ENCODE measurements at places on chromosomes 11 and 22. TPM values are rescaled to one million over a fixed set of nuclear protein-coding genes. Genes with fewer than 3 reads are reported as not detected.

Gene HTATIP2
- 86.8 TPM for total RNA-seq

Gene C11orf16
- total RNA-seq, result not detected

GRCh38 chr22:23622634-23623033 lies 9.5 kb downstream of the DRICH1 start:
- no peak for DNase-seq

DNA sequence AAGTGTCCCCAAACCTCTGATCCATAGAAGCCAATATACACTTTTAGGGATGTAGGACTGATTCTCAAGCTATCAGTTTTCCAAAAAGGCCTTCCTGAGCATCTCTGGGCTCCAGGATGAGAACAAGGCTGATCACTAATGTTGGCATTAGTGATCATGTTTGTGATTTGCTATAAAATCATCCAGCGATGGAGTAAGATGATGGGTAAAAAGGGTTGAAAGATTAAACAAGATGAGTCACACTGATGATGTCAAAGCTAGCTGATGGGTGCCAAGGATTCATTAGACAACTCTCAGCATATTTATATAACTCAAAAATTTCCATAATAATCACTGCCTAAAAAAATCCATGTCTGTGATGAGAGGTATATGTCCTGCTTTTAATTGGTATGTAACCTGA lies 42.8 kb downstream of the ZNF280B start:
- DNase-seq, result no peak

GRCh38 chr11:129747071-129747470 lies 68.6 kb upstream of the TMEM45B start:
- DNase-seq, result no peak

Gene JAML
- not detected for total RNA-seq

Gene DTX4
- 17.0 TPM for total RNA-seq

GRCh38 chr11:87316491-87316890 lies 278.8 kb downstream of the TMEM135 start:
- no peak for DNase-seq

GRCh38 chr22:39646398-39647063 lies 76.0 kb downstream of the CACNA1I start:
- no peak for DNase-seq

- DNase-seq, result peak; percentile 72
These were observed 27.4 kb upstream of the MALAT1 start for GRCh38 chr11:65471447-65471891.

- DNase-seq, result no peak
These were observed 171.4 kb upstream of the FAT3 start for GRCh38 chr11:92053216-92053615.

DNA sequence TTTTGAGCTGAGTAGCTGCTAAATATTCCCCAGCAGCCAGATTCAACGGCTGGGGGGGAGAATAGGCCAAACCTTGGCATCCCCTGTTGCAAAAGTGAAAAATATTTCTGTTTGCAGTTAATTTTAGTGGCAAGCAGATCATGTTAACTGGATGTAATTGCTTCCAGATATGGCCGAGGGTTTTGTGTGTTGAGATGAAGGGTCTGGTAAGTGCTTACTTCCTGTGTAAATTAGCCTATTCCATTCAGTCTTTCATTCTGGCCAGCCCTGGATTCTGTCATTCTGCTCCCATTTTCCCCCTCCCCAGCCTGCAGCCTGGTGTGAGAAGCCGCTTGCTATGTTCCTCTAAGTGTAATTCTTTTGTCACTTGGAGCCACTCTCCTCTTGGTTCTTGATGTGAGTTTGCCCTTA lies 17.4 kb downstream of the ZBTB16 start:
- no peak for DNase-seq

GRCh38 chr11:15258433-15259165 lies 143.9 kb downstream of the INSC start:
- peak; percentile 94 for DNase-seq

GRCh38 chr11:92436034-92436920 lies 211.7 kb downstream of the FAT3 start:
- DNase-seq, result no peak

DNA sequence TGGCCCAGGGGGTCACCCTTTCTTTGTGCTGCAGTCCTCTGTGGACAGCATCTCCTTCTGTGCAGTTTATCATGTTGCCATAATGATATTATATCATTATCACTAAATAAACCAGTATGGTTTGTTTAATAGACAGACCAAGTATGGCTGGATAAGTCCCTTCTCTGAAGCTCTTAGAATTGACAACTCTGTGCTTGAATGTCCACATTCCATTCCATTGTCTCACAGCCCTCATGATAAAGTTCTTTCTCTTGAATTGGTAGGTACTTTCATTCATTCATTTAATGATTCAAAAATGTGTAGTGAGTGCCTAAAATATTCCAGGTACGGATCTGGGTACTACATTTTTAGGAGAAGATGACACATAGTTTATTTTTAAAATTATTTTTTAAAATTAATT lies 7.8 kb downstream of the RPS6KA4 start:
- DNase-seq, result no peak

Gene LAYN
- 61.1 TPM for total RNA-seq

GRCh38 chr22:20180245-20180630 lies 29.4 kb upstream of the CCDC188 start:
- no peak for DNase-seq

GRCh38 chr11:132048040-132048439 lies 677.6 kb downstream of the NTM start:
- DNase-seq, result no peak

Gene OR51E1
- total RNA-seq, result not detected

DNA sequence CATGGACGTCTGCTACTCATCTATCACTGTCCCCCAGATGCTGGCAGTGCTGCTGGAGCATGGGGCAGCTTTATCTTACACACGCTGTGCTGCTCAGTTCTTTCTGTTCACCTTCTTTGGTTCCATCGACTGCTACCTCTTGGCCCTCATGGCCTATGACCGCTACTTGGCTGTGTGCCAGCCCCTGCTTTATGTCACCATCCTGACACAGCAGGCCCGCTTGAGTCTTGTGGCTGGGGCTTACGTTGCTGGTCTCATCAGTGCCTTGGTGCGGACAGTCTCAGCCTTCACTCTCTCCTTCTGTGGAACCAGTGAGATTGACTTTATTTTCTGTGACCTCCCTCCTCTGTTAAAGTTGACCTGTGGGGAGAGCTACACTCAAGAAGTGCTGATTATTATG lies 9.2 kb upstream of the OR9Q2 start:
- DNase-seq, result no peak

Gene CRYBB3
- total RNA-seq, result not detected

DNA sequence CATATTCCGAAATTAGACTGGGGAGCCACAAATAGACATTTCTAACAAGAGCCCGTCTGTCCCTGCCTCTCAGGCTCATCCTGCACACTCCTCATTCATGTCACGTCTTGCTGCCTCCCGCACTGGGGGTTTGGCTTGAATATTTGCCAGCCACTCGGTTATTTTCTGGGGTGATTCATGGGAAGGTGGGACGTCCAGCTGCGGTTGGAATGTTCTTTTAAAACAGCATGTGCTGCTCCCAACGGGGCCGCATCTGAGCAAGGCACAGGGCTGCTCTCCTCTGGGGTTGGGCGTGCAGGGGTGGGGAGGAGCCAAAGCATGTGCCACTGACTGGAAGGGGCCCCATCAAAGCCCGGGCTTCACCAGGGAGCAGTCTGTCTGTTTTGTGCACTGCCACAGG lies 25.9 kb upstream of the SLC5A4 start:
- peak; percentile 43 for DNase-seq

DNA sequence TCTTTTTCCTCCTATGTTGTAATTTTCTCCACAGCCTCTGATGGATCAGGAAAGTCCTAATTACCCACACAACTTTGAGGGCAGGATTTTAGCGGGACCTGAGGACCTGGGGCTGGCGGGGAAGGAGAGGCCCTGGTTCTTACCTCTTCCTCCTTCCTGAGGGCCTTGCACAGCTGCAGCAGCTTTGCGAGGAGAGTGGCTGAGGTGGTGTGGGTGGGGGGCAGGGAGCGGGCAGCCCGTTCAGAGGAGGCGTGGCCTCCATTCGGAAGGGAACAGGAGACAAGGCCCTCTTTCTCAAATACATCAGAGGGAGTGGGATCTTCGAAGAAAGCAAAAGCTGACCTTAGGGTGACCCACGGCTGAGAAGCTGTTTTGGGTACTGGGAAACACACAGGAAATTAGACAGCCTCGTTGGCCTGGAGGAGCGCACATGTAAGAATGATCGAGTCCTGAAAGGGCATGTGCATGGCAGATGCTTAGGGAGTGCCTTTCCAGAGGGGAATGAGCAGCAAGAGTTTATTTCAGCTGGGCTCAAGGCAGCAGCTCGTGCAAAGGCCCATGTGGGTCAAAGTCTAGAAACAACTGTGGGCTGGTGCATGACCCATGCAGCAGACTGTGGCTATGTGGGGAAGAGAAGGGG lies 76.6 kb upstream of the NARS2 start:
- DNase-seq, result no peak

Gene MYRF
- 4.2 TPM for total RNA-seq

Gene CAPN1
- total RNA-seq, result 251 TPM

Gene SMIM35
- total RNA-seq, result not detected

DNA sequence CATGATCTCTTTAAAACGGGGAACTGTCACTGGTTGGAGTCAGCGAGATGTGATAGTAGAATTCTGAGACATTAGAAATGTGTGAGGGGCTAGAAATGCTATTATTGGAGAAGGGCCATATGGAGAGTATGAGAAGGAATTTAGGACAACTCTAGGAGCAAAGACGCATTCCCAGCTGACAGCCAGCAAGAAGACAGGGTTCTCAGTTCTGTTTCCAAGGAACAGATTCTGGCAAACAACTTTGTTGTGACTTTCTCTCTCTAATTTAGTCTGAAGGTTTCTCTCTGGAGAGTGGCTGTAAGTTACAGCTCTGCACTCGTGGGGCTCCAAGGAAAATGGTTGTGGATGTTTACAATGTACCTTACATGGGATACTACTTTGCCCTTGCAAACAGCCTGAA lies 876.3 kb downstream of the FAM181B start:
- DNase-seq, result no peak

DNA sequence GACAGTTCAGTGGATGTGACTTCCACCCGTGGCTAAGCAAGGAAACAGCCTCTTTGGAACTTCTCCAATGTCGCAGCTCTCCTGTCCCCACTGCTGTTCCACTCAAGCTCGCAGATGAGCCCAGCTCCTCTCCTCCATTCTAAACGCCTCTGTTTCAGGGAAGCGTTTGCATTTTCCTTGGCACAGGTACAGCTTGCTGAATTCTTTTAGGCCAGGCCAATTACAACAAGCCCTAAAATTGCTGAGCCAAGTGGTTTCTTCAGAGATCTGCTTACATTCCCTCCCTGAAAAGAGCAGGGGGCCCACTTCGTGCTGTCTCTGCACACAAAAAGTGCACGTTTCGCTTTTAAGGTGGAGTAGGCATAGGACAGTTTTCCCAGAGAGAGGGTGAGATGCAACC lies 91.5 kb upstream of the BLID start:
- no peak for DNase-seq

Gene RIMBP3C
- 0.17 TPM for total RNA-seq

Gene FOXRED2
- 8.0 TPM for total RNA-seq

Gene DEFB131B
- not detected for total RNA-seq

GRCh38 chr22:37500745-37501609 lies 14.8 kb upstream of the MFNG start:
- DNase-seq, result no peak

DNA sequence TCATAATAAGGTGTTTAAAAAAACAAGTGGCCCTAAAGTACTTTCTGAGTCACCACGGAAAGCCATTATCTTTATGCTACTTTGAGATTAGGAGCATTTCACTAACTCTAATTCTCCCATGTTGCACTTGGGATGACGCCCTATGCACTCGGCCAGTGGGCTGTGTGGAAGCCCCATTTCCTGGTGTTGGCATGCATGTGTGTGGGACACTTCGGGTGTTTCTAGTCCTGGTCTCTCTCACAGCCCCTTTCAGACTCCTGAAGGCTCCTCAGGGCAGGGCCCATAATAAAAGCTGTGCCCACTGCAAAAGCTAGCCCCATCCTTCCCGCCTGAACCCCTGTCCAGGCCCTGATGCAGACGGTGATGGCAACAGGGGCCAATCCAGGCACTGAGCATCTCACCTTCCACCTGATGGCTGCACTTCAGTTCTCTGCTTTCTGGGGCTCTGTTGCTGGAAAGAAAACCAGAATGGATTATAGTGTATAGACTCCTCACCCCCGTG lies 14.9 kb upstream of the FXYD2 start:
- DNase-seq, result no peak

- DNase-seq, result no peak
These were observed 766.2 kb upstream of the LRRC4C start for GRCh38 chr11:42225664-42226063.

Gene SAA4
- 7.5 TPM for total RNA-seq

Gene DGCR8
- 15.3 TPM for total RNA-seq

DNA sequence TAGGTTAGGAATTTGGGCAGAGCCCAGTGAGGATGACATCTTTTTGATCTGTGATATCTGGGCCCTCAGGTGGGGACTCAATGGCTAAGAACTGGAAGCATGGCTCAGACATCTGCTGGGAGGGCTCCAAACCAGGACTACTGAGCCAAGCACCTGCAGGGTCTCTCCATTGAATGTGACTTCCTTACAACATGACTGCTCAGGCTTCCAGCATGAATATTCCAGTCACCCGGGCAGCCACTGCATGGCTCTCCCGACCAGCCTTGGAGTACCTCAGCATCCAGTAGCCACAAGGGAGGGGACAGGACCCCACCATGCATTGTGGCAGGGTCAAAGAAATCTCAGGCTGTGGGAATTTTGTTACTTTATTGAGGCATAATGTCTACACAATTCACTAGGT lies 8.6 kb downstream of the CDC45 start:
- no peak for DNase-seq

DNA sequence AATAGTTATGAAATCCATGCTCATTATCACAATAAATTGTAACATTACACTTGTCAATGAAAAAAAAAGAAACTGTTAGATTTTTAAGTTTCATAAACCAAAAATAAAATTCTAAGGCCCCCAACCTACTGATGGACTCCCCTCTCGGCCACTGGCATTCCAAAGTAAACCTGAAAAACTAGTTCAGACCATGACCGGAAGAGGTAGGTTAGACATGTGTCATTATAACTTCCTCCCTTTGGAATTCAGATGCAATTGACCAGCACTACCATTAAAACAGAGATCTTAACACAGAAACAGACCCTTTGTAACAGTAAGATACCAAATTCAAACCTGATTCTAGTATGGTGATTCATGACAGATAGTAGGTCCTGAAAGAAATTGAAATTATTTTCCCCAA lies 12.9 kb downstream of the OR10A6 start:
- no peak for DNase-seq

- DNase-seq, result no peak
These were observed 122.1 kb downstream of the TRIM44 start for GRCh38 chr11:35784699-35785098.

Gene ZNF215
- total RNA-seq, result 5.4 TPM

Gene TRIM51
- not detected for total RNA-seq

- DNase-seq, result no peak
These were observed 55.7 kb upstream of the OR5AN1 start for GRCh38 chr11:59302991-59303390.

DNA sequence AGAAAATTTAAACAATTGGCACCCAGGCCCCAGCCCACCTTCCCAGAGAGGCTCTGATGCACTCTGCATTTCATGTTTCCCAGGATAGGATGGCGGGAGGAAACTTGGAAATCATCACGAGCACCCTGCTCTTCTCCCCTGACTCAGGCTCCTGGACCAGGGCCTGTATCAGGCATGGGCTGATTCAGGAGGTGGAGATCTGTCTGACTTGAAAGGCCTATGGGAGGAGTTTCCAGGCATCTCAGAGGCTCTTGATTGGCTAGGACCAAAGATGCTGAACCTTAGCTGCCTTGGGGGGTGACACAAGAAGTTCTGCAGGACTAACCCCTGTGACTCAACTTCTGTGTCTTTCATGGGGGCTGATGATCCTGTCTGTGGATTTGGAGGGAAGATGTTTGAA lies 106.2 kb downstream of the PKNOX2 start:
- DNase-seq, result no peak

- DNase-seq, result no peak
These were observed 664 bp upstream of the ZC3H7B start for GRCh38 chr22:41300661-41301060.
